ENCODE measurements at places on chromosomes 4 and X. TPM values are rescaled to one million over a fixed set of nuclear protein-coding genes. Genes with fewer than 3 reads are reported as not detected.

GRCh38 chrX:42797651-42798269 is 19.8 kb upstream of the PPP1R2C start:
- H3K36me3 ChIP-seq = no peaks in the 10 kb centered on the region
- no peaks in the 10 kb centered on the region for H3K4me1 ChIP-seq
- no peak for DNase-seq
- no peaks in the 10 kb centered on the region for H3K27me3 ChIP-seq
- no peak overlapping the region for H3K27ac ChIP-seq

The GYG2 gene
- total RNA-seq = 22.0 TPM

DNA sequence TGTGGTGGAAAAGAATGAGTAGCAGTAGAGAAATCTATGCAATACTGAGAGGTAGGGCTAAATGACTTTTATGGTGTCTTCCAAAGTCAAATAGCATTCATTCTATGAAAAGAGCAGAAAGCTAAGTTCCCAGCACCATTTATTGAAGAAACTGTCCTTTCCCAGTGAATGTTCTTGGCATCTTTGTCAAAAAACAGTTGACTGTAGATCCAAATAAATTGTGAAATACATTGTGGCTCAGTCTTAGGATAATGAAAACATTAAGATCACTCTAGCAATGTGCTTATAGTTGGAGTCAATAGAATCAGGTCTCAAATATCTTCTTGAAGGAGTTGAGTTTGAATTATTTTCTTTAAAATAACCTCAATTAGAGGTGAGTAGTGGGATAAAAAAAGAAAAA is 19.4 kb downstream of the AREG start:
- H3K27ac ChIP-seq = no peak overlapping the region
- no peaks in the 10 kb centered on the region for H3K4me1 ChIP-seq
- H3K36me3 ChIP-seq = no peaks in the 10 kb centered on the region
- no peaks in the 10 kb centered on the region for H3K27me3 ChIP-seq

The SLIT2 gene
- 2.0 TPM for total RNA-seq

The MAGEB17 gene
- total RNA-seq = not detected

DNA sequence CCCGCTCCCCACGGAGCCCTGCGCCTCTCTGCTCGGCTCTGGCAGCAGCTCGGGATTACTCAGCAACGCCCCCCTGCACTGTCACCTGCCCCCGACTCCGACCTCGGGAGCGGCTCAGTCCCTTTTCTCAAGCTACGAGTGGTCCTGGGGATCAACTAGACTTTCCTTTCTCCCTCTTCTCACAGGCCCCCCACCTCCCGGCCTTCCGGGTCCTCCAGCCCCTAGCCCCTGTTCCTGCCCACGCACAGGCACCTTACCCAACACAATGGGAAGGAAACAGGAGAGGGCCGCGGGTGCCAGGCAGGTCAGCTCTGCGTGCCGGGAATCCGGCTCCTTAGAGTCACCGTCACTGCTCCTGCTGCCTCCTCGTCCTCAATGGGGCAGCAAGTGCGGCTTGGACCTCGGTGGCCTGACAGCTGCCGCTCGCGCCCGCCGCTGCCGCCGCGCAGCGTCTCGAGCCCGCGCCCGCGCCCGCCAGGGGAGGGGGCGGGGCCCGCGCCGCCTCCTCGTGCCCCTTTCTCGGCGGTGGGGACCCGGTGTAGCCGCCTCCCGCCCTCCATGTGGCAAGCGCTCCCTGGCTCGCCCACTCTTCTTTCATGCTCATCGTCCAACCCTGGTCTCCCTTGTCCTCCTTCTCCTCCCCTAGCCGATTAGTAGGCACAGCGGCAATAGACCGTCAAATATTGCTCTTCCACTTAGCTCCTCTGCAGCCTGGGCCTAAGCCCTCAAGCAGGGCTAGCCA is at the start of gene RAB9B:
Gene RAB9B, minus strand, starts transcription at position 455 of the 742 bp plus-strand sequence. CDS start 6,473 bp downstream, outside the sequence.
- H3K27me3 ChIP-seq = no peaks in the 10 kb centered on the region
- H3K4me1 ChIP-seq = no peaks in the 10 kb centered on the region
- no peak within 1 kb of the TSS for H3K27ac ChIP-seq
- peak; percentile 59 for DNase-seq
- H3K4me3 ChIP-seq = peak within 1 kb of the TSS; percentile 43
- no peaks in the 10 kb centered on the region for H3K36me3 ChIP-seq

DNA sequence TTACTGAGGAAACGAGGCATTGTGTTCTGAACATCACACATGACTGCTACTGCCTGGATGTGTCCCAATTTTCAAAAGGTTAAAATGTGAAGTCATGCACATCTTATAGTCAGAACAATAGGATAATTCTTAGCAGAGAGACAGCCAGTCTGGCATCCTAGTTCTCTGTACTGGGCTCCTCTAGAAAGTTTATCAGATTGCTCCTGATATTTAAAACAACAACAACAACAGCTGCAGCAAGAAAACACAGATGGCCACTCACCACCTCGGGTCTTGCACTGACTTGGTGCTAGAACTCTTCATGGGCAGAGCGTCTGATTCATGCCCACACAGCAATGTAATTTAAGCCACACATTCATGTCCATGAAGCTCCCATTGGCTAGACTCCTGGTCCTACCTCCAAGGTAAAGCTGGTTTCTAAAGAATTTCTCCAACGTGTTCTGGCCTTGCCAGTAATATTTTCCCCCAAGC is 33.3 kb upstream of the SLC2A9 start:
- H3K27ac ChIP-seq = no peak overlapping the region
- H3K36me3 ChIP-seq = no peaks in the 10 kb centered on the region
- H3K4me1 ChIP-seq = no peaks in the 10 kb centered on the region
- no peaks in the 10 kb centered on the region for H3K27me3 ChIP-seq
- no peak overlapping the region for H3K4me3 ChIP-seq
- no peak for DNase-seq

GRCh38 chr4:128686032-128686465 is 123.5 kb upstream of the JADE1 start:
- H3K27me3 ChIP-seq = no peaks in the 10 kb centered on the region
- no peaks in the 10 kb centered on the region for H3K4me1 ChIP-seq
- no peak for DNase-seq
- H3K4me3 ChIP-seq = no peak overlapping the region
- no peaks in the 10 kb centered on the region for H3K36me3 ChIP-seq

GRCh38 chr4:107893171-107894137 is 37.9 kb upstream of the CYP2U1 start:
- no peaks in the 10 kb centered on the region for H3K27me3 ChIP-seq
- H3K4me3 ChIP-seq = no peak overlapping the region
- H3K27ac ChIP-seq = no peak overlapping the region
- DNase-seq = no peak

GRCh38 chrX:86078650-86079049 is 31.3 kb upstream of the CHM start:
- no peak overlapping the region for H3K27ac ChIP-seq
- H3K27me3 ChIP-seq = no peaks in the 10 kb centered on the region
- no peak for DNase-seq
- no peaks in the 10 kb centered on the region for H3K36me3 ChIP-seq
- no peaks in the 10 kb centered on the region for H3K4me1 ChIP-seq

- DNase-seq = no peak
- H3K27me3 ChIP-seq = no peaks in the 10 kb centered on the region
Measured at GRCh38 chrX:153304988-153305736, 16.4 kb downstream of the PNMA6F start.

DNA sequence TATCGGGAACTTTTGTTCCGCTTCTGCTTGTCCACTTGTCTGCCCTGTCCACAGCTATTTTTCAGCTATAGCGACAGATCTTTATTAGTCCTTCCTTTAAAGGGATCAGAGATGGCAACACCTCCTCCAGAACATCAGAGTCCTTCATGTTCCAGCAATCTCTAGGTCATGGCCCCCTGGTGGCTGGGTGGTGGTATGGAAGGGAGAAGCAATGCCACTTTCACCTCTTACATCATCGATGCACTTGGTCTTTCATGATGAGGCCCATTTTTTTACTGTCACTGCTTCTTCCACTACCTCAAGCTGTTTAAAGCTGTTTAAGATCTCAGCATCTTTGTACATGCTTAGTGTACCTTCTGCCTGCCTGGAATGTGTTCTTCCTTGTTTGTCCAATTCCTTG is 106.7 kb downstream of the ARHGAP6 start:
- H3K4me1 ChIP-seq = no peaks in the 10 kb centered on the region
- no peaks in the 10 kb centered on the region for H3K36me3 ChIP-seq
- no peaks in the 10 kb centered on the region for H3K27me3 ChIP-seq
- H3K27ac ChIP-seq = no peak overlapping the region
- DNase-seq = peak; percentile 23

The TCEANC gene
- 2.9 TPM for total RNA-seq

DNA sequence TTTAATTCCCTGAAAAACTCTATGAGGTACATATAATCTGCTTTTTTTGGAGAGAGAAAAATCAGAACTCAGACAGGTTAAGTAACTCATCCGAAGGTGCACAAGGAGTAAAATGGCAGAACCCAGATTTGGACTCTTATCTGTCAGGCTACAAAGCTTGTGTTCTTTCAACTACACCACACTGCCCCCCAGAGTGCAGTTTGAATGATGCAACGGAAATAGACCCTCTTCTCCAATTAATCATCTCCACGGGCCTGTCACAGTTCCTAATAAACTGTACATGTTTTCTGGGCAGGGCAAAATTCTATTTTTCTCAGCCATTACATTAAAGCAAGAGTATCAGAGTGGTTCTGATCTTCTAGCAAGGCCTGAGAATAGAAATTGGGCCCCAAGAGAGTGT is 35.3 kb upstream of the DCX start:
- H3K4me3 ChIP-seq = no peak overlapping the region
- no peaks in the 10 kb centered on the region for H3K4me1 ChIP-seq
- no peak overlapping the region for H3K27ac ChIP-seq
- H3K36me3 ChIP-seq = no peaks in the 10 kb centered on the region
- no peaks in the 10 kb centered on the region for H3K27me3 ChIP-seq

- H3K4me1 ChIP-seq = no peaks in the 10 kb centered on the region
- H3K27me3 ChIP-seq = no peaks in the 10 kb centered on the region
- H3K36me3 ChIP-seq = no peaks in the 10 kb centered on the region
- no peak for DNase-seq
- no peak overlapping the region for H3K4me3 ChIP-seq
- H3K27ac ChIP-seq = no peak overlapping the region
Measured at GRCh38 chr4:96603641-96604040, 763.7 kb downstream of the PDHA2 start.

GRCh38 chr4:16852228-16852627 is 46.2 kb downstream of the LDB2 start:
- no peaks in the 10 kb centered on the region for H3K4me1 ChIP-seq
- no peak for DNase-seq

GRCh38 chr4:26201120-26201519 is 119.7 kb upstream of the RBPJ start:
- no peak for DNase-seq
- no peaks in the 10 kb centered on the region for H3K36me3 ChIP-seq
- H3K27ac ChIP-seq = no peak overlapping the region
- no peaks in the 10 kb centered on the region for H3K27me3 ChIP-seq
- no peak overlapping the region for H3K4me3 ChIP-seq
- no peaks in the 10 kb centered on the region for H3K4me1 ChIP-seq

DNA sequence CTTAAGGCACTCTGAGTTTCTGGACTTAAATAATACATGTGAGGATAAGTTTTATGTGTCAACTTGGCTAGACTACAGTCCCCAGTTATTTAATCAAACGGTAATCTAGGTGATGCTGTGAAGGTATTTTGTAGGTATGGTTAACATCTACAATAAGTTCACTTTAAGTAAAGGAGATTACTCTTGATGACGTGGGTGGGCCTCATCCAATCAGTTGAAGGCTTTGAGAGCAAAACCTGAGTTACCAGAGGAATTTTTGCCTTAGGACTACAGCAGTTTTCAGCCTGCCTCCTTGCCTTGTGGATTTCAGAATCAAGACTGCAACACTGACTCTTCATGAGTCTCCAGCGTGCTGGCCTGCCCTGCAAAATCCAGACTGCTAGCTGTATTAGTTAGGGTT is 59.8 kb upstream of the HS6ST2 start:
- no peak overlapping the region for H3K4me3 ChIP-seq
- no peaks in the 10 kb centered on the region for H3K36me3 ChIP-seq
- no peak overlapping the region for H3K27ac ChIP-seq
- DNase-seq = no peak

GRCh38 chr4:138897811-138898226 is 117.8 kb upstream of the NOCT start:
- DNase-seq = no peak
- H3K4me3 ChIP-seq = no peak overlapping the region
- no peaks in the 10 kb centered on the region for H3K4me1 ChIP-seq
- H3K36me3 ChIP-seq = no peaks in the 10 kb centered on the region
- H3K27ac ChIP-seq = no peak overlapping the region
- H3K27me3 ChIP-seq = no peaks in the 10 kb centered on the region

The TMEM31 gene
- not detected for total RNA-seq

The OPN1MW gene
- not detected for total RNA-seq

- H3K27me3 ChIP-seq = no peaks in the 10 kb centered on the region
- H3K27ac ChIP-seq = no peak overlapping the region
- H3K4me1 ChIP-seq = no peaks in the 10 kb centered on the region
- no peak overlapping the region for H3K4me3 ChIP-seq
- no peaks in the 10 kb centered on the region for H3K36me3 ChIP-seq
- DNase-seq = no peak
Measured at GRCh38 chrX:41076742-41077141, 8.5 kb upstream of the USP9X start.

DNA sequence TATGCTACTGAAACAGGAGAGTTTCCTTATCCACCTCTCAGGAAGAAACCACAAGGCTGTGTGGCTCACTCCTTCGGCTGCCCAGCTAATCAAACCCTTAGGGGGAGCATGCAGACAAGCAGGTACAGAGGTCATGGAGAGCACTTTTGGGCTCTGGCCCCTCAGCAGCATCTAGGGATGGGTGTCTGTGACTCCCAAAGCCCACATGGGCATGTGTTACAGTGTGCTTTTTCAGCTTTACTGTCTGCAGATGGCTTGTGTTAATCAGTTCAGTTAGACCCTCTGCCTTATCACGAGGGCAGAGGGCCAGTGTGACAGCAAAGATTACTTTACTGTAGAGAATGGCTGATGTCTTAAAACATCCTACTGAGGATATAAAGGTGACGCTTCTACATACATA is 447.4 kb downstream of the PCDH10 start:
- H3K4me3 ChIP-seq = no peak overlapping the region
- DNase-seq = no peak
- H3K4me1 ChIP-seq = no peaks in the 10 kb centered on the region
- no peak overlapping the region for H3K27ac ChIP-seq
- H3K27me3 ChIP-seq = no peaks in the 10 kb centered on the region

- H3K27ac ChIP-seq = no peak overlapping the region
- DNase-seq = no peak
Measured at GRCh38 chrX:130516123-130516522, 114.3 kb downstream of the RBMX2 start.

The NAA11 gene
- not detected for total RNA-seq

The RADX gene
- 0.50 TPM for total RNA-seq
